HTR-8/SVneo (cell line): ENCODE measurements at places on chromosomes 11 and 22.

DNA sequence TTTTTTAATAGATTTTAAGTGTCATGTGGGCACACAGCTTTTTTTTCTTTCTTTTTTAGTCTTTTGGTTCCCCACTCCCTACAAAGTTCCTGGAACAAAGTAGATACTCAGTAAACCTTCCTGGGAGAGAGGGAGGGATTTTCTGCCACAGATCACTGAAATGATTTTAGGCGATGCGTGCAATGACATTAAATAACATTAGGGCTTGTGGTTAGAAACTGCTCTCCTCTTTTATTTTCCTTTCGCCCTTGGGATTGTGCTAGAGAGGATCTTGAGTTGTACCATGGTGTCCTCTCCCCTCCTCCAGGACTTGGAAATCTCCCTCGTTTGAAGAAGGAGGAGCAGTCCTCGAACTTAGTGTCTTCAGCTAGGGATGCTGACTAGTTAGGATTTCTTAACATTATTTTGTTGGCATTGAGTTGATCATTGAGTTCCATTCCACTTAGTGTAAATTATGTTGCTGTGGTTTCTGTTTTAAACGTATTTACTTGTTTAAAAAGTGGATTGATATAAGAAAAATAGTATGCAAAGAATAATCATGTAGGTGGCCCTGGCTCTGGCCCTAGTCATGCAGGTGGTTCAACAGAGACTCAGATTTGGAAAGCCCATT lies 88.4 kb downstream of the TRAF6 start:
- DNase-seq = no peak

- DNase-seq = no peak
Measured at GRCh38 chr22:29806196-29806595, 31.9 kb downstream of the ASCC2 start.

DNA sequence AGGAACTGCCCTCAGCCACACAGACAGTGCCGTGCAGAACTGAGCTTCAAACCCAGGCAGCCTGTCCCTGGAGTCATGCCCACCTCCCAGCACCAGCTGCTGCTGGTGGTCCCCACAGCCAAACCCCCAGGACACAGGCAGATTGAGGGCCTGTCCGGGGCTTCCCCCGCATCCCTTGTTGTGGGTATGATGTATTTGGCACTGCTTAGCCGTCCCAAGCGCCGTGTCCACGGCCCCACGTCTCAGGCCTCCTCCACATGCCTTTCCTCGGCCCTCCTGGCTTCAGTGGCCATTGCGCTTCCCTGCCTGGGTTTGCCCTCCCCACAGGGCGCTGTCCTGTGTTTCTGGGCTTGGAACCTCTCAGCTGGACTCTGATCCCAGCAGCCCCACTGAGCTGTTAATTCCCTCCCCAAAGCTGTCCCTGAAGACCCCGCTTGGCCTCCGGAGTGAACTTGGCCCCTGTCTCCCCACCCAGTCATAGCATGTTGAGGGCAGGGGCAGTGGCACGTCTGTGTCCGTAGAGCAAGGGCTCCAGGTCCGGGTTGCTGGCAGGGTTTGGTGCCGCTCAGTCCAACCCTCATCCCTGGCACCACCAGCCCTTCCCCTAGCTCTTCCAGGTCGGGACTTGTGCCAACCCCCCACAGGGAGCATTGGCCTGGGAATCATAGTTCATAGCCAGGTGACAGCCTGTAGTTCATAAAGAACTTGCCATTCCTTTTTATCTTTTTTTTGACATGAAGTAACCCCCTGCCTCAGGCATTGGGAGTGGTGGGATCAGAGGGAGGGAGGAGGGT lies 34.5 kb upstream of the TEF start:
- no peak for DNase-seq

GRCh38 chr22:49240472-49240871 lies 587.2 kb downstream of the BRD1 start:
- DNase-seq = no peak

DNA sequence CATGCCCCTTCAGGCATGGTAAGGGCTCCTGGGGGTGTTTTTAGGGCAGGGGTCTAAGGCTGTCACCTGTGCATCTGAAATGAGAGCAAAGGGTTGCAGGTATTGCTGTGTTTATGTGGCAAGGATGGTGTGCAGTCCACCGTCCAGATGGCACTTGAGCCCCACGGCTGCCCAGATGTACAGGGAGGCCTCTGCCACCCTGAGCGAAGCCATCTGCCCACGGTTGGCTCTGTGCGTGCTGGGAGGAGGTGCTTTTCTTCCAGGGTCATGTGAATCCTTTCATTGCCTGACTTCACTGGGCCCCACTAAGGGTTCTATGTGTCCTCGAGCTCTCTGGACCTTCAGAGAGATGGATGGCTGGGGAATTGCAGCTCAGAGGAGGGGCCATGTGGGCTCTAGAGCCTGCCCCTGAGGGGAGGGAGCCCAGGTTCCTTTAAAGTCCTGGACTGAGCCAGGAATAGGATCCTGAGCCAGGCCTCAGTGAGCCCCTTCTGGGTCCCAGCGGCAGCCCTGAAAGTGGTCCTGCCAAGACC lies 89.9 kb downstream of the CTTN start:
- DNase-seq = no peak

- DNase-seq = no peak
Measured at GRCh38 chr11:14764579-14765527, 121.2 kb downstream of the PDE3B start.

- no peak for DNase-seq
Measured at GRCh38 chr22:47394504-47395440, 632.3 kb downstream of the TBC1D22A start.

- peak; percentile 25 for DNase-seq
Measured at GRCh38 chr11:119120639-119121007, 757 bp upstream of the HINFP start.

DNA sequence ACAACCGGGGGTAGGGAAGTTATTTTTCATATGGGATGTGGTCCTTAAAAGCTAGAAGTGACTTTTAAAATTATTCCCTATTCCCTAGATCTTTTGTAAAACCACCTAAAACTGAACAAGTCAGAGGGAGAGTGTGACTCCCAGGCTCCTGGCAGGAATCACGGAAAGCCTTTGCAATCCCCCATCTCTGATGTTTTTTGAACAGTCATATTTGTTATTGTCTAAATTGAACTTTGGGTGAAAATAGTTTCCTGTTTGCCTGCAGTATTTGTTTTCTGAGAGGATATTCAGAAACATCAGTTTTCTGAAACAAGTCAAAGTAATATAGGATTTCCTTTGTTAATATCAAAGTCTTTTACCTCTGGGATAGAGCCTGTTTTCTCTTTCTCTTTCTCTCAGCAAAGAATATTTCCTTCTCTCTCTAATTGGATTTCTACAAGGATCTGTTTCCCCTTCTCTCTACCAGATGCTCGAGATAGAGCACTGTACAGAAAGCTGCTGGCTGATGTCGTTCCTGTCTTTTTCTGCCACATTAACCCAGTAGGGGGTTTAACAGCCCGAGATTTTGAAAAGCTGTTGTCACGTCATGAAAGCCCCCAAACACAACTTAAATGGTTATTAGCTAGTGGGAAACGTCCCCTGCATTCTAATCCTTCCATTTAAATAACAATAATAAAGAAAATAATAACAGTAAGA lies 132.2 kb upstream of the PITPNB start:
- no peak for DNase-seq

DNA sequence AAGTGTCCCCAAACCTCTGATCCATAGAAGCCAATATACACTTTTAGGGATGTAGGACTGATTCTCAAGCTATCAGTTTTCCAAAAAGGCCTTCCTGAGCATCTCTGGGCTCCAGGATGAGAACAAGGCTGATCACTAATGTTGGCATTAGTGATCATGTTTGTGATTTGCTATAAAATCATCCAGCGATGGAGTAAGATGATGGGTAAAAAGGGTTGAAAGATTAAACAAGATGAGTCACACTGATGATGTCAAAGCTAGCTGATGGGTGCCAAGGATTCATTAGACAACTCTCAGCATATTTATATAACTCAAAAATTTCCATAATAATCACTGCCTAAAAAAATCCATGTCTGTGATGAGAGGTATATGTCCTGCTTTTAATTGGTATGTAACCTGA lies 42.8 kb downstream of the ZNF280B start:
- no peak for DNase-seq

GRCh38 chr11:66470015-66470414 lies 3.3 kb downstream of the PELI3 start:
- DNase-seq = no peak

GRCh38 chr11:61688365-61689163 lies 8.4 kb downstream of the DAGLA start:
- DNase-seq = no peak

- DNase-seq = no peak
Measured at GRCh38 chr11:121270001-121270678, 22.4 kb upstream of the SC5D start.

GRCh38 chr11:120625565-120625964 lies 114.0 kb downstream of the GRIK4 start:
- DNase-seq = no peak

DNA sequence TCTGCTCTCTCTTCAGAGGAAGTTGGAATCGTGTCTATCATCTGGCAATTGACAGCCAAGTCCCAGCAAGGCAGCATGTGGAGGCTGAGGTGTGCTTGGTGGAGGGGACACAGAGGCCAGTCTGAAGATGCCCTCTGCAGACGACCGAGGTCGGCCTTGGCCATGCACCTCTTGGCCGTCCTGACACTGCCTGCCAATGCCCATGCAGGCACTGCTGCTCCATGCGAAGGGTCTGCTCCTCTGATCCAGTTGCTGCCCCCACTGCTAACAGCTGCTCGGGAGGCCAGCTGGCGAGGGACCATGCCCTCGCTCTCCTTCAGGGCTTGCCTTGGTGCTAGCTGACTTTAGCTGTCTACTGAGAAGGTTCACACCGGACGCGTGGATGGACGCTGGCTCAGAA lies 527.9 kb downstream of the OPCML start:
- DNase-seq = no peak

GRCh38 chr22:41780746-41781505 lies 19.6 kb upstream of the CCDC134 start:
- peak; percentile 36 for DNase-seq

- no peak for DNase-seq
Measured at GRCh38 chr22:48433647-48434046, 1394.0 kb downstream of the BRD1 start.

GRCh38 chr11:116043857-116044256 lies 539.6 kb upstream of the CADM1 start:
- DNase-seq = no peak

DNA sequence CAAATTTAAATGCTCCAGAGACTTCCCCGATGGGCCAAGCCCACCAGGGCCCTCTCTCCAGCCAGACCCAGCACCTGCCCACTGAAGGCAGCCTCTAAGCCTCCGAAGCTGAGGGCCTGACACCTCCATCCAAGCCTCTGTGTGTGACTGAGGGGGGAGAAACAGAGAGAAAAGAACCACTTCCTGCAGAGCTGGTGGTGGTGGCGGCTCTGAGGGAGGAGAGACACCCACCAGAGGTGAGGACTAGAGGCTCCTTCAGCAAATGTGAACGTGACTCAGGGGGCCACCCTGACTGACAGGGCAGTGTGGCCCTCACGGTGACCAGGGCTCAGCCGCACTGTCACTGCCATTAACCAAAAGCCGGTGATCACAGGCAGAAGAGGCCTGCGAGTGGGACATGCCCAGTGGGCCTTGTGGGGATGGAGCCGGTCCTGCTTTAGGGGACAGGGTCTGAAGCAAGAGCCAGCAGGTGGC lies 31.0 kb upstream of the CD5 start:
- DNase-seq = no peak

GRCh38 chr11:127620671-127621070 lies 620.1 kb upstream of the KIRREL3 start:
- no peak for DNase-seq

- no peak for DNase-seq
Measured at GRCh38 chr11:60389279-60389910, 6.9 kb upstream of the MS4A14 start.

DNA sequence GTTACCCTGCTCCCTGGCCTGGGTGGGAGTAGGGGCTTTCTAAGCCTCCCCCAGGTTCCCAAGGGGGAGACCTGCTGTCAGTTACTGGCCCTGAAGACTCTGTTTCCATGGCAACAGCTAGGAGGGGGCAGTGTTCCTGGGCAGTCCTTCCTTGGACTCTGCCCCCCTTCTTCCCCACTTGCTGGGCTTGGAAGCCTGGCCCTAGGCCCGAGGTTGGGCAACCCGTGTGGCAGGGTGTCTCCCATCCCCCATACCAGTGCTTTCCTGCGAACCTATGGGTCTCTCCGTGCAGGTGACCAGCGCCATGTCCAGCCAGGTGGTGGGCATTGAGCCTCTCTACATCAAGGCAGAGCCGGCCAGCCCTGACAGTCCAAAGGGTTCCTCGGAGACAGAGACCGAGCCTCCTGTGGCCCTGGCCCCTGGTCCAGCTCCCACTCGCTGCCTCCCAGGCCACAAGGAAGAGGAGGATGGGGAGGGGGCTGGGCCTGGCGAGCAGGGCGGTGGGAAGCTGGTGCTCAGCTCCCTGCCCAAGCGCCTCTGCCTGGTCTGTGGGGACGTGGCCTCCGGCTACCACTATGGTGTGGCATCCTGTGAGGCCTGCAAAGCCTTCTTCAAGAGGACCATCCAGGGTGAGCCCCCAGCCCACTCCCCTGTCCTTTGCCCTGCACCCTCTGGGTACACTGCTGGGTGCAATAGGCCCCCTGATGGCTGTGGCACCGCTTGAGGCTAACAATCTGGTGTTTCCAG lies 1.7 kb downstream of the ESRRA start:
- no peak for DNase-seq

DNA sequence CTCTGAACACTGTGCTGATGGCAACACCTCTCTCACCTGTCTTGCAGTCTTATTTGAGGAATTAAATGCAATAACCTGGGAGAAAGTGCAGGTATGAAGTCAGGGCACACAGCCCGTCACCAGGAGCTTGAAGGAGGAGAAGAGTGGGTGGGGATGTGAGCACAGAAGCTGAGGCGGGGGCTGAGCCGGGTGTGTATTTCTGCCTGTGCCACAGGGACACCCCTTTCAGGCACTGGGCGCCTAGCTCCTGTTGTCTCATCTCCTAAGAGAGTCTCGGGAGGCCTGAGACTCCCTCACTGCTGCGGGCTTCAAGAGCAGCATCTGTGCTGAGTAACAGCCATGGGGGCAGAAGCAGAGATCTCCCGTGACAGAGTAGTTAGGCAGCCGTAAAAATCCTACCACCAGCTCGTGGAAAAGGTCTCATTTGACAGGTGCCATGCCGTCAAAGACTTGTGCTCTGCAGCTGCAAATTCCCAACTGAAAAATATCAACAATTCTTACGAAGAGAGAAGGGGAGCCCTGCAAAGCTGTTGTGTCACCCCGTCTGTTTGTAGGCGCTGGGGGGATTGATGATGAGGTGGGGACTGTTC lies 26.8 kb downstream of the PARVB start:
- no peak for DNase-seq

GRCh38 chr11:10518123-10518522 lies 22.9 kb downstream of the RNF141 start:
- no peak for DNase-seq

DNA sequence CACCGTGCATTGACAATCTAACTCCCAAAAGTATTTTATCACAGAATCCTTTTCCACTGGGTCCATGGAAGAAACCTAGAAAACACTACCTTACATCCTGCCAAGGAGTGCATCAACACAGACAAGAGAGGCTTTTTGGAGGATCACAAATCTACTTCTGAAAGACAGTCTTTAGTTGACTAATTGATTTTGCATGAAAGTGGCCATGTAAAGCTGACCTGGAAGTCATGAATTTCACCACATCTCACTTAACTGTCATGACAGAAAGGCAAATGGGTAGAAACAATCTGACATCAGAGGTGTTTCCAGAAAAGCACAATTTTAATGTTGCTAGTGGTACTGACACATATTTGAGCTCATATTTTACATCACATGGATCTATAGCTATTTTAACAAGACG lies 101.6 kb downstream of the FAM76B start:
- DNase-seq = no peak

- DNase-seq = no peak
Measured at GRCh38 chr11:76131142-76131541, 75.2 kb downstream of the WNT11 start.
